ENCODE measurements at places on chromosomes 13 and 19. TPM values are rescaled to one million over a fixed set of nuclear protein-coding genes. Genes with fewer than 3 reads are reported as not detected.

The KLF2 gene
- 1.9 TPM for total RNA-seq

DNA sequence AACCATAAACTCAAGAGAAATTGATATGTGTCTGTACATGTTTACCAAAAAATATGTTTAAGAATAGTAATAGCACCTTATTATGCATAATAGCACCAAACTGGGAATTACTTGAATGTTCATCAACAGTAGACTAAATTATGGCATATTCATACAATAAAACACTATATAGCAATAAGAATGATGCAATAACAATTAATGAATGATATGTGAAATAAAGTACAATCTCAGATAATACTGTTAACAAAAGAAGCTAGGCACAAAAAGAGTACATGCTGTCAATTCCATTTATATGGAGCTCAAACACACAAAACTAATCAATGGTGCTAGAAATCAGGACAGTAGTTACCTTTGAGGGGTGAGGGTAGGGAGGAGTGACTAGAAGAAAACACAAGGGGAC lies 36.3 kb downstream of the ZC3H13 start:
- DNase-seq, result no peak

DNA sequence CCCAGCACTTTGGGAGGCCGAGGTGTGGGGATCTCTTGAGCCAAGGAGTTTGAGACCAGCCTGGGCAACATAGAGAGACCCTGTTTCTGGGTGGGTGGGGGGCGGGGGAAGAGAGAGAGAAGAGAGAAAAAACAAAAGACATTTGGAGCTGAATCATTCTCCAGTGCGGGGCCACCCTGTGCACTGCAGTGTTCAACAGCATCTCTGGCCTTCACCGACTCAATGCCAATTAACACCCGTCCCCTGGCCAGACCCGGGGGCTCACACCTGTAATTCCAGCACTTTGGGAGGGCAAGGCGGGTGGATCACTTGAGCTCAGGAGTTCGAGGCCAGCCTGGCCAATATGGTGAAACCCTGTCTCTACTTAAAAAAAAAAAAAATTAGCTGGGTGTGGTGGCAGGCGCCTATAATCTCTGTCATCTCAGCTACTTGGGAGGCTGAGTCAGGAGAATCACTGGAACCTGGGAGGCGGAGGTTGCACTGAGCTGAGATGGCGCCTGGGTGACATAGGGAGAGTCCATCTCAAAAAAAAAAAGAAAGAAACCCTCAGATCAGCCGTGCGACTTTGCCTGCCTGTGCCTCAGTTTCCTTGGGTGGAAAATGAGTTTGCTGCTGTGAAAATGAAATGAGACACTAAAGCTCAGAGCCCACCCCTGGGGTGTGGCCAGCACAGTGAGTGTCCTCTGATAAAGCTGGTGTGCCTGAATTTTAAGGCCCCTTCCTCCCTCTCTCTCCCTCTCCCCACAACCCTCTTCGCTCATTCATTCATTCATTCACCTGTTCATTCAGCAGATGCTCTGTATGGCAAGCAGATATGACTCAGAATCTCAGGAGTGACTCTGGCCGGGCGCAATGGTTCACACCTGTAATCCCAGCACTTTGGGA lies 6.4 kb downstream of the KLF2 start:
- DNase-seq, result no peak

- peak; percentile 28 for DNase-seq
Observed at GRCh38 chr19:11848594-11849469, at the start of gene ZNF439. TSS of gene ZNF439 (plus strand) at chr19:11848726. CDS start at chr19:11848868, 142 bp downstream.
